ENCODE measurements at places on chromosomes 5 and 9. TPM values are rescaled to one million over a fixed set of nuclear protein-coding genes. Genes with fewer than 3 reads are reported as not detected.

DNA sequence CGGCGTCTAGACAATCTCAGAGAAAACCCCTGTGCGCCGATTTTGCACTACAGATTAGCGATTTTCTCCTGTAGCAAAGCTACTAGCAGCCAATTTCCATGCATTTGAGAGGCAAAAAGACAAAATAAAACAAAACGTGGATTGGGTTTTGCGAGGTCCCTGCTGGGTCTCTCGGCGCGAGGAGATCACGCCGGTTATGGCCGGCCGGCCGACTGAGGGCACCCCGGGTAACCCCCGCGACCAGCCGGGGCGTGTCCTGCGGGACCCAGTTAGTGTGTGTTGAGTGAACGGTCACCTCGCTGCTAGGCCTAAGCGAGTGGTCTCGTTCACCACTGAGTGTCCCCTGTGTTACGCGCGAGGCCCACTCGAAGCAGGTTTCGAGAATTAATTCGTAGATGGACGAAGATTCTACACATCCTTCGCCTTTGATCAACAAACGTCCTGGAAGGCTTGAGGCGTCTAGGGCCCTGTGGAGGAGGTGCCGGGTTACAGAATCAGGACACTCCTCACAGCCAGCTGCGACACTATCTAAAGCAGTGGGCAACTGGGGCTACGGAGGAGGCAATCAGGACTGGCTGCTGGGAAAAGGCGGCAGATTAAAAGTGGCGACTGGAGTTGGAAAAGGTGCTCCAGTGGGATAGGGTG, 764 bp upstream of the VDAC1 start:
- H3K4me3 ChIP-seq: peak overlapping the region; percentile 82
- H3K4me1 ChIP-seq: peaks cover 35% of the 10 kb centered on the region
- H3K27ac ChIP-seq: peak overlapping the region; percentile 85
- peak; percentile 51 for DNase-seq
- H3K27me3 ChIP-seq: no peaks in the 10 kb centered on the region

DNA sequence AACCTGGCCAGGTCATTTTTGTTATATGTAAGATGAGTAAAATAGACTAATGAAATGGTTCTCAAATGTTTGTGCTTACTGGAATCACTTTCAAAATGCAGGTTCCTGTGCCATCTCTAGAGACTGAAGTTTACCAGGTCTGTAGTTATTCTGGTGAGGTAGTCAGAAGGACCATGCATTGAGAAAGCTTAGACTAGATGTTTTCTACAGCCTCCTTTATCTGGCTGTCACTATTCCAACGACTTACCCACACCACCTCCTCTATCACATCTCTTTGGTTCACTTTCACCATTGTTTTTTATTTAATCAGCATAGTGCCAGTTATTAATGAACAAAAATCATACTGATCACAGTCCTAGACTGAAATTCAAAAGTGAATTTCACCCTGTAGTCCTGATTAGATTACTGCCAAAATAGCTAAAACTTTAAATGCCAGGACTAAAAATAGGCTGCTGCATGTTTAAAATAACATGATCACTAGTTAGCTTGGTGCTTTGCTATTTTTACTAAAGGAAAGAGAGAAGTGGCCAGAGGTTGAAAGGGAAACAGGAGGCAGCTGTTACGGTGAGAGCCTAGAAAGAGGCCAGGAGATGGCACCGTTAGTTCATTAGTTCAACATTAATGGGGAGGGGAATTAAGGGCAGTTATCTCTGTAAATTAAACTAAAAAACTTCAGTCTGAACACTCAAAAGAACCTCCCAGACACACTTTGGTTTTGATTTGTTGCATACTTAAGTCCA, 13.9 kb upstream of the FNIP1 start:
- peaks cover 3% of the 10 kb centered on the region for H3K27me3 ChIP-seq
- H3K36me3 ChIP-seq: no peaks in the 10 kb centered on the region
- H3K27ac ChIP-seq: no peak overlapping the region
- no peak for DNase-seq
- H3K4me1 ChIP-seq: no peaks in the 10 kb centered on the region

DNA sequence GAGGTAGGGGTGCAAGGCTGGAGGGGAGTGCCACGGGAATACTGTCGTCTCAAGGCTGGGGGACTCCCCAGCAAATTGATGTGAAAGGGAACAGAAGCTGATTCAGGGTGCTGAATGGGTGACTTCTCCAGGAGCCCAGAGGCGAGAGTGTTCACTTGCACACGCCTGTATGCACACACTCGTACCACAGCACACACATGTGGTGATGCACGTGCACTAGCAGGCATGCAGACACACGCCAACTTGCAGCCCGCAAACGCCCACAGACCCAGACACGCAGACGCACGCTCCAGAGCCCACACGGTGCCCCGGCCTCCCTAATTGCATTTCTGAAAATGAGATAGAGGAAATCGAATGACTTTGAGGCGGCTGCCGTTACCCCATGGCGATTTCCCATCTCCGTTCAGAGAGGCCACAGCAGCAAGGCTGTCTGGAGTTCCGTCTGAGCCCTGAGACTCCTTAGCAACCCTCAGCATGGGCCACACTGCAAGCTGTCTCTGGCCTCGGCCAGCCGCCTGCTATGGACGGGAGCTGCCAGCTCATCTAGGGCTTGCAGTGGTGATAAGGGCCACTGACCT, 9.1 kb upstream of the ADAMTS2 start:
- DNase-seq: no peak
- no peaks in the 10 kb centered on the region for H3K36me3 ChIP-seq
- no peaks in the 10 kb centered on the region for H3K4me1 ChIP-seq
- H3K4me3 ChIP-seq: no peak overlapping the region
- H3K27me3 ChIP-seq: no peaks in the 10 kb centered on the region

The CCT5 gene
- total RNA-seq: 342 TPM

GRCh38 chr5:169265888-169266287, 35.1 kb downstream of the SLIT3 start:
- no peak overlapping the region for H3K4me3 ChIP-seq
- no peak for DNase-seq

- H3K4me3 ChIP-seq: no peak overlapping the region
- peaks cover 3% of the 10 kb centered on the region for H3K36me3 ChIP-seq
- H3K27me3 ChIP-seq: no peaks in the 10 kb centered on the region
- no peaks in the 10 kb centered on the region for H3K4me1 ChIP-seq
Observed at GRCh38 chr9:37218800-37219425, 98.5 kb downstream of the ZCCHC7 start.

GRCh38 chr9:20490246-20490834, 132.0 kb downstream of the MLLT3 start:
- no peak overlapping the region for H3K27ac ChIP-seq
- no peaks in the 10 kb centered on the region for H3K27me3 ChIP-seq
- no peak overlapping the region for H3K4me3 ChIP-seq
- peaks cover 8% of the 10 kb centered on the region for H3K4me1 ChIP-seq

GRCh38 chr5:68041293-68041692, 174.3 kb upstream of the PIK3R1 start:
- no peaks in the 10 kb centered on the region for H3K4me1 ChIP-seq
- H3K27ac ChIP-seq: no peak overlapping the region
- no peaks in the 10 kb centered on the region for H3K36me3 ChIP-seq
- DNase-seq: no peak
- peaks cover 5% of the 10 kb centered on the region for H3K27me3 ChIP-seq

DNA sequence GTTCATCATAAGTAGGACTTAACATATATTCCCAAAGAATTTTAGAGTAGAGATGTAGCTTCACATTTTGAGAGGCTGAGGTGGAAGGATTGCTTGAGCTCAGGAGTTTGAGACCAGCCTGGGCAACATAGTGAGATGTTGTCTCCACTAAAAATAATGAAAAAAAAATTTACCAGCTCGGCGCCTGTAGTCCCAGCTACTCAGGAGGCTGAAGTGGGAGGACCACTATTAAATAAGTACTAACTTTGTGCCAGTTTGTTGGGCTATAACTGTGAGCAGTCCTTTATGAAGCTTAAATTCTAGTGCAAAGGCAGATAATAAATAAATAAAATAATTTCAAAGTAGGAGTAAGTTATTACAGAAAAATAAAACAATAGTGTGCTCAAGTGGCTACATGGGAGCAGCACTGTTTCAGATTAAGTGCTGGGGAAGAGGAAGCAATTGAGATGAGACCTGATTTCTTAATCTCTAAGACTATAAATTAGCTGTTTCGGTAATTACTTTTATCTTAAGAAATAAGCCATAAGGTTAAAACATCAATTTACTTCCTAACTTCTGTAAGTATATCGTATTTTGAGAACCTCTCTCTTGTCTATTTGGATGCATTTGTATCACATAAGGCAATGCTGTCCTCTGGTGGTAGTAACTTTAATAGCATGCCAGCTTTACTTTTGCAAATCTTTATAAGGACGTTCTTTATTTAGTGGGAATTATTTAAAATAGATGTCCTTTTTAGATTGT, 98.9 kb downstream of the CSNK1G3 start:
- no peak overlapping the region for H3K4me3 ChIP-seq
- H3K27ac ChIP-seq: no peak overlapping the region
- peaks cover 17% of the 10 kb centered on the region for H3K4me1 ChIP-seq
- no peak for DNase-seq

The GGTA1 gene
- total RNA-seq: not detected

The REEP2 gene
- total RNA-seq: 5.4 TPM

The SPATA31D4 gene
- not detected for total RNA-seq

GRCh38 chr5:1966461-1966860, 83.7 kb upstream of the IRX4 start:
- H3K27ac ChIP-seq: no peak overlapping the region
- H3K4me1 ChIP-seq: peaks cover 8% of the 10 kb centered on the region
- H3K27me3 ChIP-seq: no peaks in the 10 kb centered on the region

The EGFLAM gene
- not detected for total RNA-seq

DNA sequence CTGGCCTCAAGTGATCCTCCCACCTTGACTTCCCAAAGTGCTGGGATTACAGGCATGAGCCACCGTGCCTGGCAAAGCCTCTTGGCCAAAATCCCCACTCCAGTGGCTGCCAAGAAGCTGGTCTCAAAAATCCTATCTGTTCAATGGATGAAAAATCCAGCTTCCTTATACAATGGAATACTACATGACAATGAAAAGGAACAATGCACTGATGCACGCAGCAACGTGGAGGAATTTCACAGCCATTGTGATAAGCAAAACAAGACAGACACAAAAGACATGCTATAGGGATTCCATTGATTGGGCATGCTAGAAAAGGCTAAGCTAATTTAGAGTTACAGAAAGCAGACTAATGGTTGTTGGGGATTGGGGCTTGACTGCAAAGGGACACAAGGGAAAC, 13.1 kb upstream of the SFXN1 start:
- DNase-seq: no peak
- H3K4me3 ChIP-seq: no peak overlapping the region
- H3K27ac ChIP-seq: no peak overlapping the region
- no peaks in the 10 kb centered on the region for H3K36me3 ChIP-seq
- H3K4me1 ChIP-seq: peaks cover 10% of the 10 kb centered on the region

The SPATA9 gene
- not detected for total RNA-seq

DNA sequence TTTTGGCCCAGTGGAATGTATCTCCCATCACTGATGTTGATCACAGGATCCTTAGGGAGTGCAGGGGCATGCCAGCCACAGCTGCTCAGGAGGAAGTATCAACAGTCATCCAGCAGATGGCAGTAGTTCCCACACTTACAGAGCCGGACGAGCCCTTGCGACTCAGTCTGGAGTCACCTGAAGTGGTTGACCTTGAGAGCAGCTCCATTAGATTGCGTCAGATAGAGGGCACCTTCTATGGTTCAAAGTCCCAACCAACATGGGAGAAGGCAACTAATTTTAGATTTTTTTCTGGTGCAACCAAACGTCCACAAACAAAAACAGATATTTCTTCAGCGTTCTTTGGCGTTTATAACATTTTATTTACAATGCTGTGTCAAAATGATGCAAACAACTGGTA, 124.5 kb downstream of the EGFLAM start:
- no peaks in the 10 kb centered on the region for H3K4me1 ChIP-seq
- peak; percentile 61 for DNase-seq
- H3K36me3 ChIP-seq: no peaks in the 10 kb centered on the region
- peaks cover 29% of the 10 kb centered on the region for H3K27me3 ChIP-seq

- H3K4me1 ChIP-seq: peaks cover 11% of the 10 kb centered on the region
- peaks cover 48% of the 10 kb centered on the region for H3K27me3 ChIP-seq
- DNase-seq: peak; percentile 51
- peak overlapping the region; percentile 56 for H3K4me3 ChIP-seq
- H3K36me3 ChIP-seq: no peaks in the 10 kb centered on the region
- peak overlapping the region; percentile 42 for H3K27ac ChIP-seq
Observed at GRCh38 chr9:132873403-132873802, 4.7 kb downstream of the AK8 start.

Measured in activated CD8-positive, alpha-beta memory T cell treated with anti-CD3 and anti-CD28 coated beads, Interleukin-2, amount 10 ng/mL, durations not matched to agents 7 days and 5 days (primary cell).